ENCODE measurements at places on chromosomes 3 and 15.

DNA sequence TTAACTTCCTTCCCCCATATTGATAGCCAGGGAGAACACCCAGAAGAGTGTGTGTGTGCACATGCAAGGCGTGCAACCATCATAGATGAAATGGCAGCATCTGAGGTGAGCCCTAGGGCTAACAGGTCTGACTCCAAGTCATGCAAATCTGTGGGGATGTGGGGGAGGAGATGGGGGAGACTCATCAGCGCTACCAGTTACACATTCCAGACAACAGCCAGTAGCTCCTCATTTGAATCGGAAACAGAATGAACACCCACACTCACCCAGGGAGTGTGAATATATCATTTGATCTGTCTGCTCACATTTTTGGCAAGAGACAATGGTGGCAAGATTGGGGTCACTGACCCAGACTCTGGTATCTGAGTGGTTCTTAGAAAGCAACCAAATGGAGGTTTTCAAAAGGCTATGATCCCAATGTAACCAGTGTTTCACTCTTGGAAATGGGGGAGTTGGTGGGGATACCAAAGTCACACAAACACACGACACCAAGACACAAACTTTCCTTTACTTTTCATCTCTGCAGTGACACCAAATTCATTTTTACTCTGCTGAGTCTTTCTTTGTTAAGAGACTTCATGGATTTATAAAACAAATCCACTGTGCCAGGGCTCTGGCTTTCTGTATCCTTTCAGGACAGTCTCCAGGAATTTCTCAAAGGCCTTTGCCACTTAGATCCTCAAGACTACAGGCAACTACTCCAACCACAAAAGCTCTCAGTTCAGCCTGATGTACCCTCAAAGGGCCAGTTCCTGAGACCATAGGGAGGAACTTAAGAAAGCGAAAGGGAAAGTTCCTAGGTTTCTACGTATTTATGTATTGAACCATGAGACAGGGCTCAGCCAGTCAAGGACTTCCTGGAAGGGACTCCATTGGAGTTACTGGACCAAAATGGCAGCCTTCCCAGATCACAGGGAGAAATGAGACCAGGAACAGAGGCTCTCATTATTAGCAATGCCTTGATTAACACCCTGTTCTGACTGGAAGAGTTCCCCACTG is 2.2 kb downstream of the CDCP1 start:
- no peak for DNase-seq

DNA sequence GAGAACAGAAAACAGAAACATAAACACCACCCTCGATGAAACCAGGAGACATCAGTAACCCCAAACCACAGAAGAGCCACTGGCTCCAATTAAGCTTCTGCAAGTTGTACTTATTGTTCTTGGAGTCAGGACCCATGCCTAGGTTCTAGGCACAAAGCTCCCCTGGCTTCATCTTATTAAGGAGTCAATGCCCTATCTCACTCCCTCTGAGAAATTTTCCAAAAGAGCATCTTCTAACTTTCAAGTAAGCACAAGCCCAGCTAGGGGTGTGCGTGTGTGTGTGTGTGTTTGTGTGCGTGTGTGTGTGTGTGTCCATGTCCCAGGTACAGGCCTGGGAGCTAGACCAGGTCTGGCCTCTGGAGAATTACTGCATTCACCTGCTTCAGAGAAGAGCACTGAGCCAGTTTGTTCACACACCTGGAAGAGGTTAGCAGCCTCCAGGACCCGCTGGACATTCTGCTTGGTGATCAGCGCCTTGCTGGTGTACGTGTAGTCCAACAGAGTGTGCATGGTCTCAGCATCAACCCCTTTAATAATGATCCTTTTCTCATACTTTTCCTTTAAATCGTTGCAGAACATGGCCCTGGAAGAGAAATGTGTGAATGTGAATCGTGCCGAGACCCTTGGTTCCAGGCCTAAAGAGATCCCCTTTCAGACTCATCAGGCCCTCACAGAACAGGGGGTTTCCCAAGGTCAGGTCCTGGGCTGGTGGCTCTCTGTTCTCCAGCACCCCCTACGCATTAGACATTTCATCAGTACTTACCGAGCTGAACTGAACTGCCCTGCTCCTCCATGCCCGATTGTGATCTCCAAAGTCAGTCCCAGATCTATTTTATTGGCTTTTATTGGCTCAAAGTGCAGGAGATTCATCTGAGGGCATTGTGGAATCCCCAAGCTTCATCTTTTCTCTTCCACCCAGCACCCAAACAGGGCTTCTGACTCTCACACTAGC is 27.8 kb downstream of the KLHL6 start:
- no peak for DNase-seq

DNA sequence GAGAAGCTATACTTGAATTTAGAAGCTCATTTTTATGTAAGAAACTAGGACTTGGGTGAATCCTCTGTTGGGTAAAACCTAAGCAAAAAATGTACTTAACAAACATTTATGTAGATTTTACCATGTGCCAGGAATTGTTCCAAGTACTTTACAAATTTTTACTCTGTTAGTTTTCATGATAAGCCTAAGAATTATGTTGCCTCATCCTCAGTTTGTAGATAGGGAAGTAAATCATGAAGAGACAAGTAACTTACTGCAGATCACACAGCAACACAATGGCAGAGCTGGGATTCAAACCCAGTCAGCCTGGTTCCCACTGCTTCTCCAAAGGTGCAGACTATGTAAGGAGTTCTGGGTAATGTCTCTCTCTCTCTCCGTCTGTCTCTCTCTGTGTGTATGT is 169.9 kb downstream of the DIPK2A start:
- no peak for DNase-seq

- DNase-seq = no peak
Measured at GRCh38 chr15:77091097-77091496, 20.2 kb upstream of the TSPAN3 start.

GRCh38 chr3:193768070-193768394 is 175.0 kb downstream of the OPA1 start:
- no peak for DNase-seq

- no peak for DNase-seq
Measured at GRCh38 chr15:59794229-59794886, 105.2 kb upstream of the BNIP2 start.

- peak; percentile 86 for DNase-seq
Measured at GRCh38 chr3:15205934-15206661, at the start of gene CAPN7. CAPN7 (plus strand) TSS chr3:15206246; CDS start chr3:15206496, 250 bp downstream.

DNA sequence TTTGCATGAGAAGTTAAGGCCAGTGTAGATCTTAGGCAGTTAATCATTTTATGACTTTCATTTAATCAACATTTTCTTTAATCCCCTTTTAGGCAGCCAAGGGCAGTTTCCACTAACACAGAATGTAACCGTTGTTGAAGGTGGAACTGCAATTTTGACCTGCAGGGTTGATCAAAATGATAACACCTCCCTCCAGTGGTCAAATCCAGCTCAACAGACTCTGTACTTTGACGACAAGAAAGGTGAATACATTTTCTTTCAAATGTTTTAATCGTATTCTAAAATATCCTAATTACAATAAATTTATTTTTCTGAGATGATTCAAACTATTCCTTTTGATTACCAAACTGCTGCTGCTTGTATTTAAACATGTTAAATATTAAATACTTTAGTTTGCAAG is 843.2 kb downstream of the CADM2 start:
- no peak for DNase-seq

DNA sequence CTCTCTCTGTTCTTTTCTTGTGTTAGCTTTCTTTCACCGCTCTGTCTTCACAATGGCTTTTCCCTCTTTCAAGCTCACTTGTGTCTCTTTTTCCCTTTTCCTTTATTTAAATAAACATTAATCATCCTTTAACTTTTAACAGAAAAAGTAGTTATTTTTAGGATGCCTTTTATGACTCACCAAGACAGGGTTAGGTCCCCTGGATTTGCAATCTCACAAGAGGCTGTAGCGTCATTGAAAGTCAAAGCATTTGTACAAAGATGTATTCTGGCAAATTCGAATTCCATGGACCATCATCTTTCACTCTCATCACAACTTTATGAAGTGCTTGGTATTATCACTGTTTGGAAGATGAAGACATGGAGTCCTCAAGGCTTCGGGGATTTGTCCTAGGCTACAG is 34.8 kb upstream of the MCTP2 start:
- DNase-seq = no peak

Measured in smooth muscle cell of the brain vasculature (primary cell).